ENCODE measurements at places on chromosomes 13 and 19.

- DNase-seq: no peak
Measured at GRCh38 chr19:18972301-18972811, 31.3 kb upstream of the HOMER3 start.

DNA sequence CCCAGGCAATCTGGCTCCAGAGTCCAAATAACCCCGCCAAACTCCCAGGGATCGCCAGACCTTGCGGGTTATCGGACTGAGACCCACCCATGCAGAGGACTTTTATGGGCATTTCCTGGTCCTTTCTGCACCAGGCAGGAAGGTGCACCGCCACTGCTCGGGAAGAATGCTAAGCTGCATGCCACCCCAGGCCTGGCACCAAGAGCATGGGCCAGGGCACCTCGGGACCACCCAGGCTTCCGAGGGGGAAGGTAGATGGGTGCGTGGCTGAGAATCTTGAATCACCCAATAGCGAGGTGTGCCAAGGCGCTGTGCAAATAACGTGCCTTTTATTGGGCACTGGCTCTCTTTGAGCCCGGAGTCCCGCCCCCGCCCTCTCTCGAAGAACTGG is 422 bp upstream of the ZNF575 start:
- no peak for DNase-seq

DNA sequence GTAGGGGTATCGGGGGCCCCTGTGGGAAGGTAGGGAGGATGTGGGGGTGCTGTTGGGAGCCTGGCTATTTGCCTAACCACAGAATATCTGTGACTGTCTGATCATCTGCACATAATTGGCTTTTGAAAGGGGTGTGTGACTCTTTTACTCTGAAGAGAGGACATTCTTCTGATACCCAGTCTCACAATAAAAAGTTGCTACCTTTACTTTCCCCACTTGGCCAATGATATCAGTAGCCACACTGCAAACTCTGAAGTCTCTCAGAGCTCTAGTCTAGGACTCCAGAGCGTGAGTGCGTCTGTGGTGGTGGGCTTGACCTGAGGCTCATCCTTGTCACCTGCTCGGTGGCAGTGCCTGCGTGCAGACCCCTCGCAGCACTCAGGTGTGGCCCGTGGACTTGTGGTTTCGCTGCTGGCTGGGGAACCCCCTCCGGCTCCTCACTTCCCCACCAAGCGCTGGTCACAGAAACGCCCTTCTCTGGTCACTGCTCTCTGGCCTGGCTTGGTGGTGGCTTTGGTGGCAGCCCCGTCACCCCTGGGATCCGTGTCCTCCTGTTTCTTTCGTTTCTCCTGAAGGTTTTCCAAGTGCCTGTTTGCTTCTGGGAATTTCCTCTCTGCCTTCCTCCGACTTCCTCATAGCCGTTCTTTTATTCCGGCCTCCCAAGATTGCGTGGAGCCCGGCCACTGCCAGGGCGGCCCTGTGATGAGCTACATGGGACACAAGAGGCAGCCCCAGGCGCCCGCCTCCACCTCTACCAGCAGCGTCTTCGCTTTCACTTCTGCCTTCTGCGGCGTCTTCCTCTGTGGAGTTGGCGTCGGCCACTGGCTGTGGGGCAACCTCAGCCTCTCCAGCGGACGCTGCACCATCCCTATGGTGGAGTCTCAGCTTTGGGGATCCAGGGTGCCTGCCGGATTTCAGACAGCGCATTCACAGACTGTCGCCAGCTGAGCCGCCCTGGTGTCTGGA is 78.0 kb downstream of the ATP11A start:
- DNase-seq: no peak

DNA sequence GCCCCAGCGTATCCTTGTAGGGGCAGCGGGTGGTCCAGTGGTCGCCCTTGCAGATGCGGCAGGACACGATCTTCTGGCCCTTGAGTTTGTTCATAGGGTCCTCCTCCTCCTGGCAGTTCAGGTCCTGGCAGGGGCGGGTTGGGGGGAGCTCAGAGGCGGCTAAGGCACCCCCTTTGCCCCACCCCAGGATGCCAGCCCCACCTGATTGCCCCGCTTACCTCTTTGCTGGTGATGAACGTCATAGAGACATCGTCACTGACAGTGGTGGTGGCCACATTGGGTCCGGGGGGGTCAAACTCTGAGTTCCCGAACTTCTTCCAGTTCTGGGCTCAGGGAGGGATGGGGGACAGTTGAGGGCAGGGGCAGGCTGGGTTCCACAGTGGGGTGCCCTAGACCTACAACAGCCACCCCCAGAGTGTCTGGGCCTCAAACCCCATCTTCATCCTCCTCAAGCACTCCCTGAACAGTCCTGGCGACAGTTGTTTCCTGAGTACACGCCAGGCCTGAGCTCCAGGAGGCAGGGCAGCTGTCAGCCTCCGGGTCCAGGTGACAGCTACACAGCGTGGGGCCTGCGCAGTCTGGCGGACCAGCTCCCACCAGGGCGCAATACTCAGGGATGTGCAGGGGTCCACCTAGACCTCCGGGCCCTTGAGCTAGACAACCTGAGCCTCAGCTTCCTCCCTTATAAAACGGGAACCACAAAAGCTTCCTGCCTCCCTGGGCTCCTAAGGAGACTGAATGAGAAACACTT is 2.7 kb downstream of the EIF3G start:
- DNase-seq: no peak

DNA sequence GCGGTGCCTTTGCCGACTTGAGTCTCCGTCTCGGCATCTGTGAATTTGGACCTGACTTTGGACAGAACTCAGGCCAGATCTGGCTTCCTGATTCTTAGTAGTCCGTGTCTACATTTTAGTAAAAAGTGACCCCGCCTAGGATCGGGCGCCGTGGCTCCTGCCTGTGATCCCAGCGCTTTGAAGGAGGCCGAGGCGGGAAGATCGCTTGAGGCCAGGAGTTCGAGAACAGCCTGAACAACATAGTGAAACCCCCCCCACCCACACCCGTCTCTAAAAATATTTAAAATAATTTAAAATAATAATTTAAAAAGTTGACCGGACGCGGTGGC is 849 bp upstream of the TCF3 start:
- DNase-seq: no peak

GRCh38 chr13:65133094-65133493 is 2097.0 kb downstream of the PCDH9 start:
- DNase-seq: no peak

DNA sequence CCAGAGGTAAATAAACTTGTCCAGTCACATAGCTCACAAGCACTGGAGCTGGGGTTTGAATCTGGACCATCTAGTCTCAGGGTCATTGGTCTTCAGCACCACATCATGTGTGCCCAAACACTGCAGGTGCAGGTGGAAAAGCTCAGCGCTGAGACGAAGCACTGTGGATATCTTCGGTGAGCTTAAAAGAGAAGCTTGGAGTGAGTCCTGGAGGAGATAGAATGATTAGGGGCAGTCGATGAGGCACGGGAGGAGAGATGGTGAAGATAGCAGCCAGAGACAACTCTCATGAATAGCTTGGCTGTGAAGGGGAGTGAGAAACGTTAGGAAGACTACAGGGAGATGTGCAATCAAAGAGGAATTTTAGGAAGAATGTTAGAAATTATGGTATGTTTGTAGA is 389.3 kb downstream of the FGF9 start:
- no peak for DNase-seq

DNA sequence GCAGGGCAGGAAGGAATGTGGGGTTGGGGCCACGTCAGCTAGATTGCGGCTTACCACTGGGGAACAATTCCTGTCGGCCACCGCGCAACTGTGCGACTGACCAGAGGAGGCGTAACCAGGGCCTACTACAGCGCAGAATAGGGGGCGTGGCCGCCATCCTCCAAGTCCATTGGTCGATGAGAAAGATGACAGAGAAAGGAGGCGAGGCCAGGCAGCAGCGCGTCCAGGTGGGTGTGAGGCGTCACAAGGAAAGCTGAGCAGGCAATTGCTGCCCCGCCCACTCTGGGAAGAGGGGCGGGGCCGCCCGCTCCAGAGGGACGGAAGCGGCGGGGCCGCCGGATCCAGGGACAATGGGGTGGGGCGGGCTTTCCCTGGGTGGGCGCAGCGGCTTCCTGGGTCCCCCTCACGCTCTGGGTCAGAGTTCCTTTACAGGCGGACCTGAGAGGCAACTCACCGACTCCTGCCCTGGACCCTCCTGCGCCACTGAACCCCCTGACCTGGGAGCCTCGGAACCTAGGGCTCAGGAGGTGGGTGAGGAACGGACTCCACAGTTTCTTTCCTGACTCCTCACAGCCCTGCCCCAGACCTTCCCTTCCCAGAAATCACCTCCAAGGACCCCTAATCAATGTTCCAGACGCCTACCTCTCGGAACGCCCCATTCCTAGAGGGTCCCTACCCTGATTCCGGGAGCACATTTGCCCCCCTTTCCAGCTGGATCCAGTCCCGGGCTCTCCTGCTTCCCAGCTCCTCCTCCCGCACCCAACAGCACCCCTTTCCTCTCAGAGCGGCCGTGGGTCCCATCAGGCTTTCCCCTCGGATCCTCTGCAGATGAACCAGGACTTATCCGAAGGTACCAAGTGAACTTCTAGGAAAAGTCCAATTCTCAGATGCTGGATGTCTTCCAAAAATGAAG is 101.5 kb upstream of the ZNF492 start:
- DNase-seq: no peak

DNA sequence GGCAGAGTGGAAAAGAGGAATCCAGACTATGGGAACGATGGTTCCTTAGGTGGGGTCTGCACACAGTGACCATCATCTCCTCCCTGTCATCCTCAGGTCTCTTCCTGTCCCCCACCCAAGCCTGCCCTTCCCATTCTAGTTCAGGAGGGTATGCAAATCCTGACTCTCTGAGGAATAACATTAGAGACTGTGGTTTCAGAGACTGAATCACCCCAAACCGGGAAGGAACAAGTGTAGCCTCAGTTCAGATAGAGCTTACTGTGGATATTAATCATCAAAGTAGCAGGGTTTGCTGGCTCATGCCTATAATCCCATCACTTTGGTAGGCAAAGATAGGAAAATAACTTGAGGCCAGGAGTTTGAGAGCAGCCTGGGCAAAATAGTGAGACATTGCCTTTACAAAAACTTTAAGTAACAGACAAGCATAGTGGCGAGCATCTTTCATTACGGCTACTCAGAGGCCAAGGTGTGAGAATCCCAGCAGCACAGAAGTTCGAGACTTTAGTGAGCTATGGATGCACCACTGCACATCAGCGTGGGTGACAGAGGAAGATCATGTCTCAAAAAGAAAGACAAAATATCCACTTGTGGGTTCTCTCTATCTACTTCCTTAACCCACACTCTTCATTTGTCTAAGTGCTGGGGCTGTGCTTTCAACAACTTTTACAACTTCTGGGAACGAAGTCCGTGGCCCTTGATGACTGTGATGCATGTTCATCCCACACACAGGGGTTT is 19.3 kb upstream of the LGALS13 start:
- DNase-seq: no peak

DNA sequence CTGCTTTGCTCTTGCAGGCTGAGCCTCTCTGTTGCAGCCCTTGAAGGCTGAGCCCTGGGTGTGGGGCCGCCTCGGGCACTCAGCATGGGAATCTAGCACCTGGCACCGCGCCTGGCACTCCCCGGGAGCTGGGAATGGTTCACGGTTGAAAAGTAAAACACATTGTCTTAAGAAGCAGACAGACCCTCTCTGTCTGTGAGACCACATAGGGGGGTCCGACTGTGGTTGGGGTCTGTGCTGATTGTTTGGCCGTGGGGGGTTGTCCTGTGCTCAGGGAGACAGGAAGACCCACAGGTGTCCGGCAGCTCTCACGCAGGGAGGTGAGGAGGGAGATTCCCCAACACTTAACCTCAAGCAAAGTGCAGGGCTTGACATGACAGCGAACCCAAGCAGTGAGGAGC is 64.8 kb downstream of the SOX1 start:
- no peak for DNase-seq

- no peak for DNase-seq
Measured at GRCh38 chr13:93857126-93857525, 622.4 kb downstream of the DCT start.

GRCh38 chr19:51258165-51259160 is 7.6 kb downstream of the SIGLECL1 start:
- DNase-seq: no peak

DNA sequence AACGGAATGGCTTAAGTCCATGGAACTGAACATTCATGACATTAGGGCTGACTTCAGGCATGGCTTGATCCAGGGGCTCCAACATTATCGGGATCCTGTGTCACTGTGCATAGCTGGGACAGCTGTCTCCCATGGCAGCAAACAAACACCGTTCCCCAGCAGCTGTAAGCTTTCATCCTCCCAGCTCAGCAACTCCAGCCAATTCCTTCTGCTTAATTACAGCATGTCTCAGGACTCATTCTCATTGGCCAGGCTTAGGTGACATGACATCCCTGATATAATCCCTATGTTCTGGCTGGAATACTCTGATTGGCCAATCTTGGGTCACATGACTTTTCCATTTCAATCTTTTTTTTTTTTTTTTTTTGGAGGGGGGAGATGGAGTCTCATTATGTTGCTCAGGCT is 10.9 kb upstream of the TLE5 start:
- no peak for DNase-seq

- DNase-seq: no peak
Measured at GRCh38 chr13:46401432-46401831, 14.4 kb upstream of the RUBCNL start.

- no peak for DNase-seq
Measured at GRCh38 chr19:23343434-23344010, 51.7 kb downstream of the ZNF91 start.

GRCh38 chr13:36882829-36883390 is 37.1 kb downstream of the SMAD9 start:
- DNase-seq: no peak

All from activated CD8-positive, alpha-beta memory T cell treated with anti-CD3 and anti-CD28 coated beads for 4 hours (primary cell).